ENCODE measurements at places on chromosomes 16 and 17.

DNA sequence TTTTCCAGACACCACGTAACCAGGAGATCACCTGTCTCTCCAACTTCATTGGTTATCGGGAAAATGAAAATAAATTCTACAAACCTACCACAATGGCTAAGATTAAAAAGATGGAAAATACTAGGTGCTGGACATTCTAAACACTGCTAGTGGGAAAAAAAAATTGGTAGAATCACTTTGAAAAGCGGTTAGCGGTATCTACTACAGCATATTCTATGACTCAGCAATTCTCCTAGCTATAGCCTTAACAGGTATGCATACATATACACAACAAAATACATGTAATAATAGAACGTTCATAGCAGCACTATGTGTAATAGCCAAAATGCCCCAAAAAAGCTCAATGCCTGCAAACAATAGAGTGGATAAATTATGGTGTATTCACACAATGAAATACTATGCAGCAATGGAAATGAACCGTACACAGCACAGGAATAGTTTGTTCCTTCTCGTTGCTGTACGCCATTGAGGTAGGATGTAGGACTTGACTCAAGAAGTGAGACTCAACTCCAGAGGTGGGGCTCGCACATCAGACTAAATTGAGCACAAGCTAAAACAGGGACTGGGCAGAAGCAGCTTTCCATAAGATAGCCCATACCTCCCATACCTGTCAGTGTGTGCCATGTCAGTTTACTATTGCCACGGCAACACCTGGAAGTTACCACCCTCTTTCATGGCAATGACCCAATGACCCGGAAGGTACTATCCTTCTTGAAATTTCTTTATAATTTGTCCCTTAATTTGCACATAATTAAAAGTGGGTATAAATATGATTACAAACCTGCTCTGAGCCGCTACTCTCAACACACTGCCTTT is 44.8 kb downstream of the RNF157 start:
- no peak for DNase-seq

DNA sequence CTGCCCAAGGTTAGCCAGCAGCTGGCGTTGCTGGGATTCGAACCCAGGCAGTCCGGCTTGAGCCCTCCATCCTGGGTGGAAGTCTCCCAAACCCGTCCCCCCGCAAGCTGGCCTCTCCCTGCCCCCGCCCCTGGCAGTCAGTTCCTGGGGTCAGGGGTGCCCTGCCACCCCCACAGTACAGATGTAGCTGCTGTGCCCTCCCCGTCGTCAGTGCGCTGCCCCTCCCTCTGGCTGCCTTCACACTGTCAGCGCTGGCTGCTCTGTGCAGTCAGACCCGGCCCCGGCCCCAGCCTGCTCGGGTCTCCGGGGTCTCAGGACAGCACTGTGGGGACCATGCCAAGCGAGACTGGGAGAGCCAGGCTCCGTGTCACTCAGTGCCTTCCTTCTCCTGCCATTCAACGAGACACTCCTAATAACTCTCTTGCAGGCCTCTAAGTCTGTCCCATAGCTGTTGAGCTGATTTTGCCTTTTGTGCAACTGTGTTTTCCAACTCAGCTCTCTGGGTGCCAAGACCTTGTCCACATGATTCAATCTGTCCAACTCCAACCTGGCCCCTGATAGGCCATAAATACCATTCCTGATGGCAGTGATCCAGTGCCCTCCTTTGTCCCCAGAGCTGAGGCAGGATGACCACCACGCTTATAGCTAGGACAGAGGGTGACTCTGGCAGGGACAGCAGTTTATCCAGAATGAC is 55.5 kb upstream of the IL34 start:
- DNase-seq: no peak

DNA sequence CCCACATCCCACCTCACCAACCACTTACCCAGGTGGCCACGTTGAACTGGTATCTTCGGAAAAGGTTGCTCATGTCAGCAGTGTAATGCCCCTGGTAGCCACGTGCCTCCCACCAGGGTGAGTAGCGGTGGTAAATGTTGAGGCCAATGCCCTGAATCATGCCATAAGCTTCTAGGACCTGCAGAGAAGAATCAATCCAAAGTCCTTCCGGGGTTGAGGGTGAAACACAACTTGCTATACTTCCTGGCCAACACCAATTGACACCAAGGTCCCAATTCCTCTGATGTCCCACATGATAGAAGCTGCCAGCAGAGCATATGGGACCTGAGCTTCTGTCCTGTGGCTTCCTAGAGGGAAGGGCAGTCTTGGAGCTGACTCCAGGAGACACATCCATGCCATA is 11.3 kb upstream of the CNOT1 start:
- no peak for DNase-seq

DNA sequence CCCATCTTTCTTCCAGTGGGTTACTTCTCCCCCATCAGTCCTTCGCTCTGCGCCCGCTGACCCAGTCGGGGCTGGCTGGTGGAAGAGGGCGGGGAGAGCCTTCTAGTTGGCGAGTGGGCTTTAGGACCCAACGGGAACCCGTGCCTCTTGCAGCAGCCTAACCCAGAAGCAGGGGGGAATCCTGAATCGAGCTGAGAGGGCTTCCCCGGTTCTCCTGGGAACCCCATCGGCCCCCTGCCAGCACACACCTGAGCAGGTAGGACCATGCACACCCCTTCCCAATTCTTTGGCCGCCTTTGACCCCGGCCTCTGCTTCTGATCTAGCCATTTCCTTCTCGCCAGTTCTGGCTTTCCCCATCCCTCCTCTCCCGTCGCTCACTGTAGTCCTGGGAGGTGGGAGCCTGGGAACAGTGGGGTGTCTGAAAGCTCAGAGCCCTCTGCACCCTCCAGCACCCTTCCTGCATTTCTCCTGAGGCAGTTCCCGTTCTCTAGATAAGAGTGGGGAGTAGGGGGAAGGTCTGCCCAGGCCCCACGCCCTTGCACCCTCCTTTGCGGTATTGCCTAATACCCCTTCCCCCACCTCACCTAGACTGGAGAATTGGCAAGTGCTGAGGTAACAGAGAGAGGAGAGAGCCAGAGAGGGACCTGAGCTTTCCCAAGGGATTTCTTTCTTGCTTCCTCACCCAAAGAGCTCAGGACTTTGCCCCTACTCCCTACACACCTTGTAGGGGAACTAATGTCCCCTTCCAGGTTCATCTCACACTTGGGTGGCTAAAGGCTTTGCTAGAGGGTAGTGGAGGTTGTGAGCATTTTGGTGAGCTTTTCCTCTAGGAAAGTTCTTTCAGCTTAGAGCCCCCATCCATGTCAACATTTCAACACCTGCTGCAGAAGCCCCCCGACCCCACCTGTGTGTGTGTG is at the start of gene RARA:
Gene RARA (plus strand): TSS at position 150 of the 918 bp plus-strand sequence. CDS start 22,039 bp downstream, outside the sequence.
- DNase-seq: no peak

GRCh38 chr17:64723781-64724180 is 61.7 kb upstream of the SMURF2 start:
- no peak for DNase-seq

DNA sequence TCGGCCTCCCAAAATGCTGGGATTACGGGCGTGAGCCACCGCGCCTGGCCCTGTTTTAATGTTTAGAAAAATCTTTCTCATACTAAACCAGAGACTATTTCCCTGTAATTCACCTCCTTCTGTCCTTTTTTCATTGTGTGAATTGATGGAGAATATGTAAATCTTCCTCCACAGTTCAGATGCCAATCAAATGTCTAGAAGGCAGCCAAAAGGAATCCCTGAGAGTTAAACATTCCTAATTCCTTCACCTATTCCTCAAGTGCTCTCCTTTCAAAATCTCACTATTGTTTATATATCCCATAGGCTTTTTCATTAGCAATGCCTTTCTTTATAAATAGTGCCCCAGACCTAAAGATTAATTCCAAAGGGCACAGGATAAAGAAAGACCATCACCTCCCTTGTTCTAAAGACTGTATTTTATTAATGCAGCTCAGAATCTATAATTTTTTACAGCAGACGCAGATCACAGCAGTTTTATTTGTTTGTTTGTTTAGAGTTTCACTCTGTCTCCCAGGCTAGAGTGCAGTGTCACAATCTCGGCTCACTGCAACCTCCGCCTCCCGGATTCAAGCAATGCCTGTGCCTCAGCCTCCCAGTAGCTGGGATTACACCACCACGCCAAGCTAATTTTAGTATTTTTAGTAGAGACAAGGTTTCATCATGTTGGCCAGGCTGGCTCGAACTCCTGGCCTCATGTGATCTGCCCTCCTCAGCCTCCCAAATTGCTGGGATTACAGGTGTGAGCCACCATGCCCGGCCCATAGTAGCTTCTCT is 30.5 kb downstream of the COPZ2 start:
- no peak for DNase-seq

DNA sequence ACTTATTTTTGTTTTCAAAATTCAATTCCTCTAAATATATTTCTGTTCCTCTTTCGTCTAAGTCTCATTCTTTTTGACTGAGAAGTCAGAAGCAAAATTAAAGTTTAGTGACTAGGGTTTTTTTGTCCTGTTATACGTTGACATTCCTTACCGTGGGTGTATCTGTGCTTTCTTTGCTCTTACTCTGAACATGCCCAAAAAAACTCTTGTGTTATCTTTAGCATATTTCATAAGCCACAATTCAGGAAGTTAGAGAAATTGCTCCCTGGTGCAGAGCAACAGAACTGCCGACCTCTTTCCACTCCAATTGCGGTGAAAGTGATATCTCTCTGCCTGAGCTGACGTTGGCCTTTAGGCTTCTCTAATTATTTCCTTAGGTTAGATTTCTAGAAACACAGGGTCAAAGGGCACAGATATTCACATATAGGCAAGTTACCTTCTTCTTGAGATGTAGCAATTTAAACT is 65.7 kb downstream of the CENPV start:
- no peak for DNase-seq

- no peak for DNase-seq
Measured at GRCh38 chr17:1031711-1032110, 34.8 kb downstream of the TIMM22 start.

- no peak for DNase-seq
Measured at GRCh38 chr16:24145927-24146326, 110.2 kb upstream of the CACNG3 start.

Measured in stimulated activated naive CD4-positive, alpha-beta T cell treated with Interleukin-2 at 50 U/mL for 16 hours (primary cell).